Upper lobe of right lung (tissue), 1 donor: ENCODE measurements at places on chromosomes 2 and 18.

DNA sequence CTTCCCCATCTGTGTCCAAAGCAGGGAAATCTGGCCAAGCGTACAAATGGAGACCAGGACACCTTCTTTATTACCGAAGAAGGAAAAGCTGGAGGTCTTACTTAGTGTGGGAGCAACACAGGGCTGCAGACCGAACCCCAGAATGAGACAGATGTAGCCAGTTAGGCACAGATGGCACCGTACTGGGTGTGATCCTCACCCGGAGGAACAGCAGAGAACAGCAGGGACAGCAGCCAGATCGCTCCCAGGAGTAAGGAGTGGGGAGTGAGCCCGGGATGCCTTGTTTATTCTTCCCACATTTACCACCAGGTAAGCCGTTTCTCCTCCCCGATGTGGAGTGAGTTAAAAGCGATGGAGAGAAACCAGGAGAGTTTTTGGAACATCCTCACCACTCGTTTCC, 150.7 kb upstream of the SPRED2 start:
- no peak for DNase-seq

GRCh38 chr2:127662937-127663565, 12.3 kb downstream of the LIMS2 start:
- DNase-seq = peak; percentile 57

DNA sequence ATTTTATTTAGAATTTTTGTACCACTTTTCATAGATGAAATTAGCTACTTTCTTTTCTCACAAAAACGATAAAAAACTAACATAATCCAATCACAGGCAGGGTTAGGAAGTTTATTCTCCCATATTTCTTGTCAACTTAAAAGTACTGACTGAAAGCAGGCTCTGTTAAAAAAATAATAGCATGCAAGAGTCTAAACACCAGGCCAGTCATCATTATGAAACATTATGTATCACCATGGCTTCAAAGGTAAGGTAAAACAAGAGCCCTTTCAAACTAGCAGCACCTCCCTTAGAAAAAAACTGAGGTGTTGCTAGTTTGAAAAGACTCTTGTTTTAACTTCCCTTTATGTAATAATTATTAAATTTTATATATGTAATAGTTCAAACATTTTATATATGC, 848.0 kb downstream of the RNF144A start:
- DNase-seq = no peak

DNA sequence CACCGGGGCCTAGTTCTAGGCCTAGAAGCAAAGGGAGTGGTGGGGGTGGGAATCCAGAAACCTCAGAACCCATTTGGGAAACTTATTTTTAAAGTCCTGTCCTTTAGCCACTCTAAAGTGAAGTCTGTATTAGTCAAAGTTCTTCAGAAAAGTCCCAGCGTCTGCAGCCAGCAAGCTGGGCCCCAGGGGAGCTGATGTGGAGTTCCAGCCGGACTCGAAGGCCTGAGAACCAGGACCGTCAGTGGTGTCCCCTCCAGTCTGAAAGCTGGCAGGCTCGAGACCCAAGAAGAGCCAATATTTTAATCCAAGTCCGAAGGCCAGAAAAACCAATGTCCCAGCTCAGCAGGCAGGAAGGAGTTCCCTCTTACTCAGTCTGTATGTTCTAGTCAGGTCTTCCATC, 32.4 kb downstream of the ID2 start:
- DNase-seq = no peak

DNA sequence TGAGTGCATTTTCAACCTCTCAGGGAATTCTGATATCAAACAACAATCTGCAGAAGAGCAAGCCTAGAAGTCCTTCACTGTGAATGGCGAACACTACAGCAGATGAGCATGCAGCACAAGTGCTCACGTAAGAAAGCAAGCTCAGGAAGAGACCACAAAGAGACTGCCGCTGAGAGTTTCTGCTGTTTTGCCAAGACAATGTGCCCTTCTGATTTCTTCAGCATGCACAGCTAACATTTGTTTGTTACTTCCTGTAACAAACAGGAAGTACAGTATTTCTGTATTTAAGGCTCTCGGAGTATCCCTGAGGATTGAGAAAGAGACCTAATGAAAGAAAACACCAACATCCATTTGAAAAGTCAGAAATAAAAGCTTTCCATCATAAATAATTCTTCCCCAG, 45.9 kb downstream of the MBOAT2 start:
- no peak for DNase-seq

GRCh38 chr18:12397793-12398192, 9.9 kb upstream of the PRELID3A start:
- DNase-seq = peak; percentile 53

- DNase-seq = no peak
Observed at GRCh38 chr2:203897544-203897943, 30.0 kb downstream of the CTLA4 start.

- no peak for DNase-seq
Observed at GRCh38 chr2:133766164-133766832, 198.0 kb upstream of the NCKAP5 start.

DNA sequence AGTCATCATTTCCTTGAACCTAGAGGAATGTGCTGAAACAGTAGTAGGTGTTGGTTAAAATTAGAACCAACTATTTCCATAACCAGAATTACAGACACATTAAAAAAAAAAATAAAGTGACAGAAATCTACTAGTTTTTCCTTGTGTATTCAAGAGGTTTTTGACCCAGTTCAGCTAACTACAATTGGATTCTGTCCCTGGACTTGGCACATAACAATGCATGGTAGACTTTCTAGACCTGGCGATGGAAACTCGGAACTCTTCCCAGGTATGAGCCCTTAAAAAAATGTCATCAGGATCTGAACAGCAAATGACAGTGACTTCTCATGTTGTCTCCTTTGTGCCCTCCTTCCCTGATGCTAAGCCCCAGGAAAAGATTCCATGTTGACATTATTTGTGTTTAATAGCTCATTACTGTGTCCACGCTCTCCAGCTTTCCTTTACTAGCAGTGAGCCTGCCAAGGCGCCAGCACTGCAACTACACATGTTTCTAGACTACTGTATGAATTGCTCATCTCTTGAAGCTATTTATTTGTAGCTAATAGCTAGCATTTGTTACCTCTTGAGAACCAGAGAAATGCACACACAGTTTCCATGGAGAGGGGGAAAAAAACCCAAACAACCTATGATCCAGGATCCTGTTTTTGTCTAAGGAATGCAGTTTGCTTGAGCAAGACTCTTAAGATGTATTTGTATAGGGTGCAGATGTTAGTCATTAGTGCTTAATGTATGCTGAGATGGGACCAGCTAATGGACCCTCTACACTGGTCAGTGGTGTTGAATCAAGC, 148.5 kb downstream of the FMNL2 start:
- DNase-seq = no peak

GRCh38 chr18:55239740-55240139, 280.5 kb upstream of the CCDC68 start:
- DNase-seq = no peak

GRCh38 chr2:173434762-173435569, 80.3 kb downstream of the CDCA7 start:
- DNase-seq = no peak
